ENCODE measurements at places on chromosomes 2 and 18.

DNA sequence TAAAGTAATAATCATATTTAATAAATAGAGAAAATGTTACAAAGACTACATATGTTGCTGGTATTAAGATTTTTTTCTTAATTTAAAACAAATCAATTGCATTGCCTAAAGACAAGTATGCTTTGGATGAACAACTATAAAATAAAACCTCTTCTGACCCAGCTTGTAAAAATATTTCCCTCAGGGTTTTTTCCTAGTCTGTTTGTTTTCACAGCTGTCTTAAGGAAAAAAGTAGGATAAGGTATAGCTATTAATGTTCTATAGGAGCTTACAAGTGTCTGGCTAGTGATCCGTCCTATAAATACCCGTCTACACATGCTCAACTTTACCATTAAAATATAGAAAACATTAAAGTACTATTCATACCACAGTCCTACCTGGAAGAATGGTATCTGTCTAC is 97.1 kb downstream of the NOL10 start:
- DNase-seq: no peak
- H3K4me1 ChIP-seq: peaks cover 50% of the 10 kb centered on the region
- H3K27ac ChIP-seq: peak overlapping the region; percentile 27
- H3K36me3 ChIP-seq: peaks cover 34% of the 10 kb centered on the region
- H3K4me3 ChIP-seq: no peak overlapping the region

DNA sequence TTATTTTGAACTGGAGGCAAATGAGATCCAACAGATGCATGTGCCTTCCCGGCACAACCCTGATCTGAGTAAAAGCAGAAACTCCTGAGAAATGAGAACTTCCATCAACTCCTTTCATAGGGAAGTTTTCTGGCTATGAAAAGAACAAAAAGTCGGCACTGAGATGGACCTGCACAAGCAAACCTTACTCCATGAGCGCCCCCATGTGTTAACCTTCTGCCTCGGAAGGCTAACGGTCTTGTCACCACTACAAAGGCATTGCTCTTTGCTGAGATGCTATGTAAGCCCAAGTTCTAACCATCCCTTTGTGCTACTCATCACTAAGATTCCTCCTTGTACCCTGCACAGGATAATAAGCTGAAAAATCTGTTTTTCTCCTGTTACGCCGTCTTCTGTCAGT is 57.3 kb upstream of the SULT1C3 start:
- DNase-seq: no peak
- no peaks in the 10 kb centered on the region for H3K36me3 ChIP-seq
- no peaks in the 10 kb centered on the region for H3K4me1 ChIP-seq
- H3K27ac ChIP-seq: no peak overlapping the region
- H3K27me3 ChIP-seq: peaks cover 55% of the 10 kb centered on the region

DNA sequence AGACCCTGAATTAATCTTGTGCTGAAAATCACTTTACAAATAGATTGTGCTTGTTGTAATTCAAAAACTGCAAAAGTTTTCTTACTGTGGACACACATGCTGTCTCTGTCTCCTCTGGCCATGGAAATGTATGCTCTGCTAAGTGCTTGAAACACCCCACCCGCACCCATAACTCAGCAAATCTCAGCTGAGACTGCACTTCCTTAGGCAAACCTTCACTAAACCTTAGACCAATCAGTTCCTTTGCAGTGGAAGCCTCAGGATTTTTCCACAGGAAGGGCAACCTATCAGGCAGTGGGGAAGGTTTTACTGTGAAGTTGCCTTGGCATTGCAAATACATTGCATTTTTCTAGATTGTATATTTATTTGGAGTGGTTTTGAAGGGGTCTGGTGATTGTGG is 62.2 kb upstream of the PLA2R1 start:
- H3K4me1 ChIP-seq: peaks cover 6% of the 10 kb centered on the region
- H3K4me3 ChIP-seq: no peak overlapping the region
- no peaks in the 10 kb centered on the region for H3K27me3 ChIP-seq
- no peak overlapping the region for H3K27ac ChIP-seq
- H3K36me3 ChIP-seq: no peaks in the 10 kb centered on the region

DNA sequence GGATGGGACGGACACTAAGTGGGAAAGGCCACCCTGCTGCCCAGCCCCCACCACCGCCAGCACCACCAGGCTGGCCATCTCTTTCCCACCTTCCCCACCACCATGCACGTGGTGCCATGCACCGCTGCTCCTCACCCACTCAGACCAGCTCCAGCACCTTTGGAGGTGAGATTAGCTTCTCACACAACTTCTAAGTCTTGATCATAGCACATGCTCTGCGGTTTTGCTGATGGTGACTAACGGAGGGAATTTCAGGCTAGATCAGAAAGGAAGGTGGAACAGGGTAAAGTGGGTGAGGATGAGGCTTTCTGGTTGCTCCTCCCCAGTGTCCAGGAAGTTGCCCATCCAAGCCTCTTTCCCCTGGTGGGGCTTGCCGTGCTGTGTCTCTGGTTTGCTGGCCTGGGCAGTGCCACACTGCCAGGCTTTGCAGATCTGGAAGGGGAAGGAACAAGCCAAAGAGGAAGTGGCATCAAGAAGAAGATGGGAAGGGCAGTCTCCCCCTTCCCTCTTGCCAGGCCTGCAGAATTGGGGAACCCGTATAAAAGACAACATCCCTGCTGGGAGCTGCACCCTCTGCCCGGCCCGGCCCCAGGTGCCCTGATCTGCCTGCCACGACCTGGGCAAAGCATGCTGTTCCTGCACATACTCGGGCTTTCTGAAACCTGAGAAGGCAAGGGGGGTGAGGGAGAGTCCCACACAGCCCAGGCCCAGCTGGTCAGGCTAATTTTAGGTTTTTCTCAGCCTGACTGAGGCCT is 44.3 kb upstream of the CAB39 start:
- H3K27me3 ChIP-seq: no peaks in the 10 kb centered on the region
- peaks cover 8% of the 10 kb centered on the region for H3K4me1 ChIP-seq
- no peak overlapping the region for H3K4me3 ChIP-seq
- DNase-seq: no peak

DNA sequence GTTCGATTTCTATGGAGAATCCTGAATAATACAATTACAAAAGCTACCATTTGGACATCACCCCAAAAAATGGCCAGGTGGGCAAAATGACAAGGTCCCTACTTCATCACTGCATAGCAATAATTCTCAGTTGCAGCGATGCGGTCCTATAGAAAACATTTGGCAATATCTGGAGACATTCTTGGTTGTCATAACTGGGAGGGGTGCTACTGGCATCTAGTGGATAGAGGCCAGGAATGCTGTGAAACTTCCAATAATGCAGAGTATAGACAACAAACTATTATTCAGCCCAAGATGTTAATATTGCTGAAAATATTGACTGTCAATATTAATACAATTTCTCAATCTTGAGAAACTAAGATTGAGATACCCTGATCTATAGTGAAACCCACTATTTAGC is 637.8 kb upstream of the PKDCC start:
- DNase-seq: no peak
- no peak overlapping the region for H3K4me3 ChIP-seq
- no peak overlapping the region for H3K27ac ChIP-seq
- H3K36me3 ChIP-seq: no peaks in the 10 kb centered on the region

DNA sequence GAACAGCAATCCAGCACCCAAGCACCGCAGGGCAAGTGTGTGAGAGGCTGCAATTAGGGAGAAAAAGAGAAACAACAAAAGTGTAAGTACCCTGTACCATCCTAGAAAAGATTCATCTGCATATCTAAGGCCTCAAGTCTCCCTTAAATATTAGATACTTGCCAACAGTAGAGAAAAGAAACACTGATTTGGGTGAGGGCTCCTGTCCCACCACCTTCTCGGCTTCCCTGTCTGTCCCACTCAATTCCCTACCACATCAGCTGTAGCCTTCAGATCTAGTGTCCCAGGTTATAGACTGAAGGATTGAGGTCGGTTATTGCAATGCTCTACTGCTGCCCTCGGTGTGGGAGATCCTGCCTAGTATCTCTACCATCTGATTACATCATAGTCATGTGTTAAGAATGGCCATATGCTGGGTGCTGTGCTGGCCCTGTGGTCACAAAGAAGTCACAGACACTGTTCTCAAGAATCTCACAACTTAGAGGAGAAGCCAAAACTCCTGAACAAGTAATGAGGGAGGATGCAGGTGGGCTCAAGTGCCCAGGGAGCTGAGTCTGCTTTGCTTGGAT is 2.5 kb downstream of the RAX start:
- no peaks in the 10 kb centered on the region for H3K36me3 ChIP-seq
- no peak overlapping the region for H3K27ac ChIP-seq
- peaks cover 85% of the 10 kb centered on the region for H3K27me3 ChIP-seq
- DNase-seq: no peak
- peaks cover 32% of the 10 kb centered on the region for H3K4me1 ChIP-seq

DNA sequence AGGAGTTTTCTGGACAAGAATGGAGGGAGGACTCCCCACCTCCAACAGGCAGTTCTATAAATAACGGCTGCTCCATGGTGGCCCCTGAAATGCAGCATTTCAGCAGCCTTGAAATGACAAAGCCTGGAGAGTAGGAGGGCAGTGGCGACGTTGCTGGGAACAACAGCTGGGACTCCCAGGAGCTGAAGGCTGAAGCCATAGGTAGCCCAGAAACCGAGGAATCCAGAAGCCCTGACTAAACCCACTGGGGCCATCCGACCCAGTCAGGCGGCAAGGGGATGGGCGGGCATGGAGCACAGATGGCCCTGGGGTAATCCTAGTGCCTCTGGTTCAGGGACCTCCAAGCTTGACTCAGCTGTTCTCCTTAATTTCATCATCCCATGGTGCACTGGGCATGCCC is 9.0 kb downstream of the PRKAG3 start:
- peaks cover 32% of the 10 kb centered on the region for H3K27me3 ChIP-seq
- H3K4me1 ChIP-seq: no peaks in the 10 kb centered on the region
- H3K36me3 ChIP-seq: peaks cover 6% of the 10 kb centered on the region

DNA sequence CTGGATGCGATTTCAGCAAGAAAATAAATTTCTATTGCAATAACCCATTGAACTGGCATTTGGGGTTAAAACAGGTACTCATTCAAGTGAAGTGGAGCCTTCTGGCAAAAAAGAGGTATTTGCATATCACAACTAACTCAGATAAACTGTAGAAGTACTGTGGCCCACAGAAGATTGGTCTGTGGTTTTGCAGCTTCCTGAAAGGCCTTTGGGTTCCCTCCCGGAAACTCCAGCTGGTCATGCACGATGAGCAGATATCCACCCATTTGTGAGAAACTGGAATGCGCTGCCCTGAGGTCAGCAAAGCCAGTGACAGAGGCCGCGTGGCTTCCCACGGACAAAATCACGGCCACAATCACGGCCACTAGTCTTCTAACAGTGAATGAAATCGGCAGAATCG is 106.3 kb downstream of the EPHA4 start:
- no peaks in the 10 kb centered on the region for H3K36me3 ChIP-seq
- H3K27ac ChIP-seq: no peak overlapping the region
- DNase-seq: no peak
- H3K4me3 ChIP-seq: no peak overlapping the region

DNA sequence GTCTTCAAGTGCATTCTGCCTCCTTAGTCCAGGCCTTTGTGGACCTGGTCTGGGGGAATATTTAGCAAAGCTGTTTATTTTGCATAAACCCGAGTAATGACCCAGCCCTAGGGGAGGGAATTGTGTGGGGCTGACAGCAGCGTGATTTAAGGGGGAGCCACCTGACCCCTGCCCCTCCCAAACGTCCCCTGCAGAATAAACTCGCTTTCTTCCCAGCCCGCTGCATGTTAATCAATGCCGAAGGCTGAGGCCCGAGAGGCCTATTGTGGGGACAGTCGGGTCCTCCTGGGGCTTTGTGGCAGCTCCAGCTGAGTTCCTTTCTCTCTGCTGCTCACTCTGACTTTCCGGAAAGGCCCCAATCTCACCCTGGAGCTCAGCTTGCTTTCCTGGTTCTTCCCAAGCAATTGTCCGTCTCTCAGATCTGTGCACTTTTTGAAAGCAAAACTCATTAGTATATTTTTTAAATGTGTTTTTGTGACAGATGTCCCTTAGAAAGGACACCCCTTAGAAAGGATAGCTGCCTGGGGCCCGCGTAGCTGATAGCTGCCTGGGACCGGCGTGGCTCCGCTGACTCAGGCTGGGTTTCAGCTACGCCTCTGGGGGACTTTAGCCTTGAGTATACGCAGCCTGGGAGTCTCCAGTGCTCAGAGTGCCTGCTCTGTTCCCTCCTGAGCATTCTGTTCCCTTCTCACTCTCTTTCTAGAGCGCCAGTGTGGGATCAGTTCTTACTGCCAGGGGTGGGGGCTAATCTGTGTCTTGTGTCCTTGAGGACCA is 158.3 kb downstream of the GLI2 start:
- DNase-seq: no peak
- H3K4me3 ChIP-seq: peak overlapping the region; percentile 10
- H3K27ac ChIP-seq: peak overlapping the region; percentile 82
- H3K4me1 ChIP-seq: peaks cover 54% of the 10 kb centered on the region
- no peaks in the 10 kb centered on the region for H3K27me3 ChIP-seq

DNA sequence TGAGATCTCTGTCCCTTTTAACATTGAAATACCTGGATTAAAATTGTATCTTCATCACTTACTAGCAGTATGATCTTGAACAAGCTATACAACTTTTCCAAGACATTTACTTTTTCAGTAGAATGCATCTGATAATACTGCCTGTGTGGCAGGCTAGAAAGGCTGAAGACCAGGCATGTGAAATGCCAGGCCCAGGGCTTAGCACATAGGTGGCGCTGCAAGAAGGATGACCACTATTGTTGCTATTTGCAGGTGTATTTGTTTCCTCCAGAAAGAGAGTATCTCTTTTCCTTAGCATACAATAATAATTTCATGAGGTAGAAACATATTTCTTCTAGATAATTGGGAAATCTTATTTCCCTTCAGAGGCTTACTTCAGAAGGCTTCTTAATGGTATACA is 331.3 kb downstream of the THSD7B start:
- no peak overlapping the region for H3K27ac ChIP-seq
- no peak overlapping the region for H3K4me3 ChIP-seq
- no peak for DNase-seq
- no peaks in the 10 kb centered on the region for H3K4me1 ChIP-seq

GRCh38 chr2:37326866-37327634 is 2.4 kb upstream of the PRKD3 start:
- no peaks in the 10 kb centered on the region for H3K36me3 ChIP-seq
- H3K4me1 ChIP-seq: peaks cover 35% of the 10 kb centered on the region
- peak overlapping the region; percentile 22 for H3K4me3 ChIP-seq
- DNase-seq: no peak
- peaks cover 5% of the 10 kb centered on the region for H3K27me3 ChIP-seq

DNA sequence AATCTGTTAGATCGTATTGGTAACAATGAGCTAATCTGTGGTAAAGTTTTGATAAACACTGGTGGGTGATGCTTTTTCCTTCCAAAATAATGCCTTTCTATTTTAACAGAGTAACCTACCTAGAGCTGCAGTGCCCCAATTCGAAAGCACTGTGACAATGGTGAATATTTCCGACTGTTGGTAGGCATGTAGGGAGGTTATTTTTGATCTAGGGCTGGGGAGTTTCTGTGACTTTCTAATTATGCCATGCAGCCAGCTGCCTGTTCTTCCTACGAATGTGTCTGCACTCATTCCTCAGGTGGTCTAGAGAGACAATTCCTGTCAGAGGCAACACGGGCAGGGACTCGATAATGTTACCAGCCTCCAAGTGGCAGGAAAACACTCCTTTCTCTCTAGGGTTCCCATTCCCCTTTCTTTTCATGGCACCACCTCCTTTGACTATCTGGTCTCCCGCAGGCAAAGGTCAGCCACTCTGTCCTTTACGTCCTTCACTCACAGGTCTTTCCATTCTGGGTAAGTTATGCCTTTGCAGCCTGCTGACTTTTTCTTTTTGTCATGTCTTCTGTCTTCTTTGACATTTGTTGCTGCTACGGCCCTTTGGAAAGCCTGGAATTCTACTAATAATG is 167.2 kb upstream of the MGAT5 start:
- peaks cover 17% of the 10 kb centered on the region for H3K27me3 ChIP-seq
- DNase-seq: no peak
- peaks cover 2% of the 10 kb centered on the region for H3K4me1 ChIP-seq
- H3K27ac ChIP-seq: no peak overlapping the region
- H3K4me3 ChIP-seq: no peak overlapping the region

- no peaks in the 10 kb centered on the region for H3K36me3 ChIP-seq
- H3K4me3 ChIP-seq: no peak overlapping the region
- no peak for DNase-seq
- peak overlapping the region; percentile 79 for H3K27ac ChIP-seq
Measured at GRCh38 chr2:120820953-120821279, 85.2 kb downstream of the GLI2 start.
